Breast epithelium (tissue), 4 donors: ENCODE measurements at places on chromosomes 3 and 15.

DNA sequence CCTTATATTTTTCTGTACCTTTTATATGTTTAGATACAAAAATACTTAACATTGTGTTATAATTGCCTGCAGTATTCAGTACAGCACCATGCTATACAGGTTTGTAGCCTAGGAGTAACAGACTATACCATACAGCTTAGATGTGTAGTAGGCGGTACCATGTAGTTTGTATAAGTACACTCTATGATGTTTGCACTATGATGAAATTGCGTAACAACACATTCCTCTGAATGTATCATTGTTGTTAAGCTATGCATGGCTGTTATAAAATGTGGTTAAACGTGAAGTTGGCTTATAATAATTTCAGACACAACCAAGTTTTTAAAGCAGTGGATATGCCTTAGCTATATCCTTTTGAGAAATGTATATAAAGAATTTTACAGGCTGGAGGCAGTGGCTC lies 328.3 kb downstream of the PLCL2 start:
- DNase-seq = no peak

GRCh38 chr3:85853805-85854204 lies 895.0 kb downstream of the CADM2 start:
- DNase-seq = no peak

DNA sequence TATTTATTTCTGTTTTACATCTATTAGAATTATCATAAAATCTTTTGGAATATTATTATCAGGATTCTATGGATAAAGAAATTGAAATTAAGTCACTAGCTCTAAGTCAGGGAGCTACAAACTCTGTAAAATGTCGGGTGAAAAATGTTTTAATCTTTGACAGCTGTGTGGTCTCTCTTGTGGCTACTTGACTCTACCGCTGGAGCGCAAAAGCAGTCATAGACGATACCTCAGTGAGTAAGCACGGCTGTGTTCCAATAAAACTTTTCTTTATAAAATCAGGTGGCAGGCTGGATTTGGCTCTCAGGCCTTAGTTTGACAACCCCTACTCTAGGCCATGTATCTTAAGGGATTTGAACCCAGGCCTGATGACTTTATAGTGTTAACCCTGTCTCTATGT lies 88.5 kb upstream of the PFN2 start:
- no peak for DNase-seq

- DNase-seq = no peak
These were observed 176.1 kb downstream of the TBC1D2B start for GRCh38 chr15:77901251-77901881.
